Kidney (tissue), 22 donors: ENCODE measurements at places on chromosomes 13 and 19.

- no peak for DNase-seq
These were observed at the start of gene MISP3 for GRCh38 chr19:14072535-14073260. MISP3 (plus strand) TSS chr19:14072786; CDS start chr19:14073310, 524 bp downstream.

GRCh38 chr13:89401264-89401675 is 1730.1 kb downstream of the SLITRK5 start:
- no peak for DNase-seq

GRCh38 chr13:99528547-99528946 is 27.3 kb downstream of the TM9SF2 start:
- no peak for DNase-seq

- DNase-seq: no peak
These were observed 1701.3 kb upstream of the PRR20A start for GRCh38 chr13:55439450-55439849.

- DNase-seq: no peak
These were observed 7.5 kb downstream of the CARD8 start for GRCh38 chr19:48248081-48248833.

DNA sequence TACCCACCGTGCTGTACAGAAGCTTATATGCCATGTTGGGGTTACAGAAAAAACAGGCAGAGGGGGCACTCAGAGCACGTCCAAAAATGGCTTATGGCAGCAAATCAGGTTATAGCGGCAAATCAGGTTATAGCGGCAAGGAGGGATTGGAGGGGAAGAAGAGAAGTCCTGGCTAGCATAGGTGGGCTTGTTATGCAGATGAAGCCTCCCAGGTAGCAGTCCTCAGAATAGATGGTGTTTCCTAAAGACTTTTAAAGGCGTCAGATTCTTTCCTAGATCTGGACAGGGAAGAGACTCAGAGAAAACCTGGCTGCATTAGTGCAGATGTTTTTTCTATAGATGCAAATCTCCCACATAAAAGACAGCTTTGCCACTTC is 19.8 kb upstream of the PLEKHF1 start:
- DNase-seq: no peak

DNA sequence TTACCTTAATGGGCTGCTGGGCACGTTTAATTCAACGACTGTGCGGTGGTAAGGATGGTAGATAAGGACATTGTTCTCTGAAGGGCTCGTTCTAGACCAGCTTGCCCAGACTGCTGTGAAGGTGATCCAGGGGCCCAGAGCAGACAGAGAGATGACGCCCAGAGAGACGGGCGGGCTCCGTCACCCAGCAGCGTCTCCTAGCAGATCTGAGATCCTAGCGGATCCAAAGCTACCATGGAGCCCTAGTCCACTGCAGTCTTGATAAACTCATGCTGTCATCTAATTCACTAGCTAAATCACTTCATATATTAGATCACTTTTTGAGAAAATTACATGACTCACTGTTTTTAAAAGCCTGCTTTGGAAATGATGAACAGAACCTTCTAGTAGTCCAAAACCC is 21.5 kb downstream of the COL4A2 start:
- no peak for DNase-seq

GRCh38 chr19:48596679-48597465 is 9.7 kb upstream of the SPACA4 start:
- no peak for DNase-seq

- peak; percentile 73 for DNase-seq
These were observed 757 bp downstream of the EGLN2 start for GRCh38 chr19:40799558-40800338.

DNA sequence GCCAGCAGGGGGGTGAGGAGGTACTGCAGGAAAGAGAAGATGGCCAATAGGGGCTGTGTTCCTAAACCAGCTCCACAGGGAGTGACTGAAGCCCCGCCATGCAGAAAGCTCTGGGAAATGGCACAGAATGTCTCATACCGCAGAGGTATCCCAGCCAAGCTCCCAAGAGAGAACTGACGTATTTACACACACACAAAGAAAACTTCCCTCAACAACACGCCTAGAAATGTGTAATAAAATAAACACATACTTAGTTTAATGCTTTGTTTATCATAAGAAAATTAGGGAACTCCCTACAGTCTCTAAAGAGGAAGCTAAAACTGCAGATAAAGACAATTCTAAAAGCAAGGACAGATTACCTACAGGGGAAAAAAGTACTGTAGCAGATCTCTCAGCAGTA is 40.0 kb downstream of the ESD start:
- no peak for DNase-seq

GRCh38 chr13:73657821-73658540 is 476.2 kb downstream of the KLF12 start:
- no peak for DNase-seq

DNA sequence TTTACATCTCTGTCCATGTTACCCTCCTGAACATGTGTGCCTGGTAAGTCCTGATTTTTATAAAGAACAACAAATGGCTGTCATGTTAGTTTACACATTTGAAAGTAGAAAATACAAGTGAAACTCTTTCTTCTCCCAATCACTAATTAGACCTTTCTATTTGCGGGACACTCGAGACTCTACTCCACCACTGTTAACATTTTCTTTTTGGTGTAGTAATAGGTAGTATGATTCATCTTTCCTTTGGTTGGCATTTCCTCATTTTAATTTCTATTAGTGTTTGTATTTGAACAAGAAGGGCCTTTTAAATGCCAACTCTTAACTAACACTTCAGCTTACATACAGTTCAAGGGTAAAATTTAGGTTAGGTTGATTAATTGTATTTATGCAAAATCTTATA is 371.1 kb downstream of the PCDH9 start:
- no peak for DNase-seq

- no peak for DNase-seq
These were observed 2.3 kb downstream of the ACP4 start for GRCh38 chr19:50792272-50793250.

DNA sequence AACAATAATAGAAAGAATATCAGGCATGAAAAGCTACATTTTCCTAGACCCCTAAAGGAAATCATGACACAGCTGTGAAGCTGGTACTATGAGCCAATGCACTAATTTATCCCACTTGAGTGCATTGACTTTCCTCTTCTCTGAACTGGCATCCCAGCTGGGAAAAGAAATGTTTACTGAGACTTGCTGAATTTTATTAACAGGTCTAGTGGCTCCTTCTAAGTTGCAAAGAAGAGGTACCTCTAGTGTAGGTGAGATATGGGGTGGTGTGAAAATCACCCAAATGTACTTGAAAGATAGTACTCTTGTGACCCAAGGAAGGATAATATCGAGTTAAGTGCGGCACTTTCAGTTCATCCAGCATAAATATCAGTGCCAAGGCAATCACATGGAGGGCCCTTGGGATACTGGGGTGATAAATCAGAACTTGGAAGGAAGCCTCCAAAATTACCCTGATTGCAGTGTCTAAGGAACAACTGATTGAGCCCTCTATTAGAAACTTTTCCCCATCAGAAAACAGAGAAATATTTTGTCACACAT is 369.2 kb downstream of the PCDH9 start:
- no peak for DNase-seq

- DNase-seq: no peak
These were observed 679 bp downstream of the ZNF471 start for GRCh38 chr19:56508290-56508778.

DNA sequence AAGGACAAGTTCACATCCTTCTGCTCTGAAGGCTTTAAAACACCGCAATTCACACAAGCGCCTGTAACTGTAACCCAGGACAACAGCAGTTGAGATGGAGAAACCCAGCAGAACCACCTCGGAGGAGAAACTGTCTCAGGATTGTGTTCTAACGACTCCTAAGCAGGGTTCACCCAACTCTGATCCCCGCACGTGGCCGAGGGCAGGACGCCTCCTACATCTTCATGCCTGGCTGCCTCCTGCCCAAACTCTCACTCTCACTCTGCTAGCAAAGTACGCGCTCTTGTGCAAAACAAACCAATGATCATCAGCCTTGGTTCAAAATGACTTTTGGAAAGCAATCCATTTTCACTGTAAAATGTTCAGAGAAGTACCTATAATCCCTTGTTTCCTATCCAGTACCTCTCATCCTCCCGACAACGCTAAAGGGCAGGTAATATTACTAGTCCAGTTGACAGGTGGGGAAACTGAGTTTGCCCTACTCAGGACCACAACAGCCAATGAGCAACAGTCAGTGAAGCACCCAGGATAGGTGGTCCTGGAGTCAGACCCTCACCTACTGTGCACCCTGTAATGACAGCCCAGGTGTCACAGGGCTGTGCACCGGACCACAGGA is 25.6 kb downstream of the EPS15L1 start:
- no peak for DNase-seq

DNA sequence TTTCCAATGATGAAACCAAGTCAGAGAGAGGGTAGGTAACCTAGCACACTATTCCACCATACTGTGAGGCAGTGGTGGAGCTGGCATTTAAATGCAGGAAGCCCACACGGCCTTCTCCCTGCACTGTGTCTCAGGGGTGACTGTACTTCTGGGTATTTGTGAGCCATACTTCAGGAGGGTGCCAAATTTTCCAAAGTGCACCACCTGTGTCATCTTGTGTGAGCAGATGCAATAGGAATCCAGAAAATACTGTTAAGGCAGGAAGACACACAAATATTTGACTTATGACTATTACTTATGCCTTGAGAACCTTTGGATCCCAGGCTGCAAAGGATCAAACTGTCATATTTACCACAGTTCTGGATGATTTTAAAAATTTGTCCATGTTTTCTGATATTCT is 17.3 kb downstream of the ZNF229 start:
- no peak for DNase-seq

- DNase-seq: peak; percentile 23
These were observed 66.6 kb upstream of the ZNF527 start for GRCh38 chr19:37304190-37304883.

GRCh38 chr19:4304538-4305256 is at the start of gene FSD1:
FSD1 (plus strand) TSS chr19:4304598; CDS start chr19:4304747, 149 bp downstream.
- peak; percentile 84 for DNase-seq

- no peak for DNase-seq
These were observed 87.9 kb downstream of the LRCH1 start for GRCh38 chr13:46640843-46641242.

GRCh38 chr13:94849254-94849653 is 136.9 kb upstream of the SOX21 start:
- no peak for DNase-seq

DNA sequence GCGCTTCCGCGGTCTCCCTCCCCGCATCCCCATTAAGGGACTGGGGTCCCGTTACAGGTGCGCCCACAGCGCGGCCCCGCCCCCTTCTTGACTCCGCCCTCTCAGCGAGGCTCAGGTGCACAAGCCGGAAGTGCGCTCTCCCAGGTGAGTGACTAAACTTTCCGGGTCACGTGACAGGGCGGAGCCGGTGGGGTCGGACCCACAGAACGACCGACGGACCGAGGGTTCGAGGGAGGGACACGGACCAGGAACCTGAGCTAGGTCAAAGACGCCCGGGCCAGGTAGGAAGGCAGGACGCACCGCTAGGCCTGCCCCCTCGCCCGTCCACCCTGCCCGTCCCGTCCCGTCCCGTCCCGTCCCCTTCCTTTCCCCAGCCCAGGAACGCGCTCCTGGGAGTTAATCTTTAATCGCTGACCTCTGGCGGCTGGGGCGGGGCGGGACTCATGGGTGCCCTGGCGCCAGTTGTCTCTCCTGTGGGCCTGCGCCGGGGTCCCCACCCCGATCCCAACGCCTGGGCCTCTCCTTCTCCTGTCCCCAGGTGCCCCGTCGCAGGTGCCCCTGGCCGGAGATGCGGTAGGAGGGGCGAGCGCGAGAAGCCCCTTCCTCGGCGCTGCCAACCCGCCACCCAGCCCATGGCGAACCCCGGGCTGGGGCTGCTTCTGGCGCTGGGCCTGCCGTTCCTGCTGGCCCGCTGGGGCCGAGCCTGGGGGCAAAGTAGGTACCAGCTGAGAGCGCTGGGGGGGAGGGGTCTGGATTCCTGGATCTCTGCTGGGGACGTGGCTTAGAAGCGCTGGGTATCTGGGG is at the start of gene CRB3:
TSS of gene CRB3 (plus strand) at position 202 of the 804 bp plus-strand sequence. CDS start at position 633, 431 bp downstream.
- peak; percentile 96 for DNase-seq

- no peak for DNase-seq
These were observed 490.8 kb downstream of the RFC3 start for GRCh38 chr13:34308725-34309124.

GRCh38 chr13:112842343-112842856 is 126.6 kb upstream of the MCF2L start:
- DNase-seq: no peak

- DNase-seq: no peak
These were observed 4.0 kb upstream of the ZNF8 start for GRCh38 chr19:58274771-58275201.

DNA sequence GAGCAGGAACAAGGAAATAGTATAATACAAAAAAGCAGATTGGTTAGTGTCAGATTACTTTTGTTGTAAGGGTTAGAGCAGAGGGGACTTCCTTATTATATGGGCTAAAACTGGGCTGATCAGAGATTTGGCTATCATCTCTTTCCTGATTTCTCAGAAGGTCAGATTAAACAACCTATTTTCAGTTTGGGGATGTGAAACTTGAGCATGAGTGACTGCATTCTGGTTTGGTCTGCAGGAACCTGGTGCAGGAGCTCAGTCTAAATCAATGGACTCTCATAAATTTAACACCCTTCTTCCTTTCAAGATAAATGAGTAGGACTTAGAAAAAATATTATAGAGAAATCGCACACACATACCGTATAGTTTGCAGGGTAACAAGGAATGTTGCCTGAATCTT is 12.9 kb upstream of the RFXAP start:
- no peak for DNase-seq
